Body of pancreas (tissue), 4 donors: ENCODE measurements at places on chromosomes 12 and 14. TPM values are rescaled to one million over a fixed set of nuclear protein-coding genes. Genes with fewer than 3 reads are reported as not detected.

DNA sequence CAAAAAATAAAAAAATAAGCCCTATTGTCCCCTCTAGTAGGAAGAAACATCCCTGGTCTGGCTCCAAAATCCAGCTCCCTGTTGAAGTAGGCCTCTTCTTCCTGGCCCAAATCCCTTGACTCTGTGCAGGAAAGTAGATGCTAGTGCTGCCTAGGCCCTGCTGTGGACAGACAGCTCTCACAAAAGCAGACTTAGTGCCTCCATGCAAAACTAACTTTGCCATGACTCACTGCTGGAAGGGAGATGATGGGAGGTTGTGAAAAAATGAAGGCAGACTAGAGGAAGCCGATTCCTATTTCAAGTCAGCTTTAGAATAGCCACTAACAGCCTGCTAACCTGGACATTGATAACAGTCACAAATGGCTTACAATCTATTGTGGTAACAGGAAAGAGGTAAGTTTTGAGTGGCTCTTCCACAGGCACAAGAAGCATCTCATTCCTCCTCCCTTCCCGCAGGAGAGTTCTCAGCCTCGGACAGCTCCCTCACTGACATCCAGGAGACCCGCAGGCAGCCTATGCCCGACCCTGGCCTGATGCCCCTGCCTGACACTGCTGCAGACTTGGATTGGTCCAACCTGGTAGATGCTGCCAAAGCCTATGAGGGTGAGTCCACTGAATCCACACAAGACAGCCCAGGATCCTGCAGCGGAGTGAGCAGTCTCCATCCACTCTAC, 198.9 kb upstream of the RGS6 start:
- no peak for DNase-seq

DNA sequence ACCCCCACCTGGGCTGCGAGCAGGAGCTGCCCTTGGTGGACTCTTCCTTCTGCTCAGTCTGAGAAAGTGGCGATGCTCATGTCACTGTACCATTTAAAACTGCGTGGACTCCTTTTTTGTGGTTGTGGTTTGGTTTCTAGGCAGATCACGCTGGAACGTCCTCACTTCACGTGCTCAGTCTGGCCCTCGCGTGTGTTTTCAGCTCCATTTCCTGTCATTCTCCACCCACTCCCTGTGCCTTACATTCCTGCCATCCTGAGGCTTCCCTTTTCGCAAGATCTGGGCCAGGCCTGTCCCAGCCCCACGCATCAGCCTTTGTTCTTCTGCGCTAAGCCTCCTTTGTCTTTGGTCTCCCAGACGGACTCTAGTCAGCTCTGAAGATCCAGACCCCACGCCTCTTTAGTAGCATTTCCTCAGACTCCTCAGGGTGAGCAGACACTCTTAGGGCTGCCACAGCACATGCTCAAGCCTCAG, 105.4 kb downstream of the FBXL14 start:
- DNase-seq = no peak

DNA sequence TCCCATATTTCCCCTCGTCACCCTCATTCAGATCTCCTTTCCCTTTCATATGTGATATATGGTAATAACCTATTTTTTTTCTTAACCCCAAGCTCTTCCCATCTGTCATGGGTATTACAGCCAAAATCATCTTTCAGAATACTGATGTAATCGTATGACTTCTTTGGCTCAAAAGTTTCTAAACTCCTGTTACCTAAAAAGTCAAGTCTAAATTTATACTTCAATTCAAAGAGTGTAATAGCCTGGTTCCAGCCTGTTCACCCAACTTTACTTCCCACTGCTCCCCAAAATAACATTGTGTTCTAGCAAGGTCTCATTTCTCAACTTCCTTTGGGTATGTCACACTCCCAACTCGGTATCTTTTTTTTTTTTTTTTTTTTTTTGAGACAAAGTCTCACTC, 48.5 kb downstream of the TBK1 start:
- DNase-seq = no peak

DNA sequence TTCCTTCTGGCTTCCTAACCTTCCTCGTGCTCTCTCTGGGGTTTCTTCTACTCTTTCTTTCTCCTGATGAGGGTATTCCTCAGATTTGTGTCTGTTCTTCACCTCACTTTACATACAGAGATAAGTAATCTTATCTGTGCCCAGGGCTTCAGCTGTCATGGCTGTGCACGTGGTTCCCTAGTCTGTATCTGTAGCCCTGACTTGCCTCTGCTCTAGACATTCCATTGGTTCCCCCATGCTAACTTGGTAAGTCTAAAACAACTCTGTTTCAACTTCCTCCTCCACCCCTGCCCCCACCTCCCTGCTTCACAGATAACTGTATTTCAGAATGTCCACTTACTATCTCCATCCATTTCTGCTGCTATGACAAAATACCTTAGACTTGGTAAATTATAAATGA, 10.8 kb downstream of the DIP2B start:
- no peak for DNase-seq

DNA sequence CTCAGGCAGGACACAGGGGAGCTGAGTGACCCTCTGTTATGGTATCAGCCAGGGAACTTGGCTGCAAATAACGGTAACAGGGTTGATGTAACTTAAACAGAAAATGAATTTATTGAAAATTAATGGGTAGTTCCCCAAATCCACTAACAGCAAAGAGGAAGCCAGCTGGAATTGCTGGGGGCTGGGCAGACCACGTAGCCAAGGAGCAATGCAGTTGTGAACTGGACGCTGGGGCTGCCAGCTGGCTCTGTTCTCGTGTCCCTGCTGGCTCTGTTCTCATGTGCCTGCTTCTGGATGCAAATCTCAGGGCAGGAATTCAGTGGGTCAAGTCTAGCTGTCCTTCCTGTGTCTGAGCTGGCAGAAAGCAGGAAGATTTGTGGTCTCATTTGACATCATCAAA, 1383.3 kb upstream of the TMEM132C start:
- peak; percentile 59 for DNase-seq

- DNase-seq = no peak
Observed at GRCh38 chr12:66176105-66176900, 6.5 kb upstream of the TMBIM4 start.

DNA sequence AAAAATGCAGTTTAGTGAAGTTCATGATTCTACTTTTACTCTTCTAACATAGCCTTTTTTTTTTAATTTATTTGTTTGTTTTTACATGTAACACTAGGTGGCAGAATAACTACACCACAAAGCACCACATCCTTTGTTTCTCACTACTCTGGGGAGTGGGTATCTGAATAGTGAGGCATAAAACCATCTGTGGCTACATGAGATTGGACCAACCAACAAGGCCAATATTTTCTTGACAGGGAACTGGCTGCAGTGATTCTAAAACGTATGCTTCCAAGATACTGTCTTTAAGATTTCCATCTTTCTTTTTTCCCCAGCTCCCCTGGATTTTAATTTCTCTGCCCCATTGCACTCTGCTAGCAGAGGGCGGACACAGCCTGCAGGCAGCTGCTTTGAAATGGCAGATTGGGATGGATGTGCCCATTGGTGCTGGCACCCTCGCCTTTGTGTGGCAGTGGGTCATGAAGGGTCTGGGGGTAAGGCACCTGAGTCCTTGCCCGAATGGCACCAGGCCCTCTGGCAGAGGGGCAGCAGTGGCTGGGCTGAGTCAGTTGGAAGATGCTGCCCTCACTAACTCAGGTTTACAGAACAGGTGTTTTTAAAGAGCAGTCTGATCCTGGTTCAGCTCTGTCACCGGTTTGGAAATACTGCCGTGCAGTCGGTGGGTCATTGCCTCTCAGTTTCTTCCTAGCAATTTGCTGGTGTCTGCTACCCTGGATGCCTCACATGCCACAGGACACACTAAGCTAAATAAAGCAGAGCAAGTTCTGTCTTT, 429.1 kb downstream of the RAD51B start:
- peak; percentile 19 for DNase-seq

DNA sequence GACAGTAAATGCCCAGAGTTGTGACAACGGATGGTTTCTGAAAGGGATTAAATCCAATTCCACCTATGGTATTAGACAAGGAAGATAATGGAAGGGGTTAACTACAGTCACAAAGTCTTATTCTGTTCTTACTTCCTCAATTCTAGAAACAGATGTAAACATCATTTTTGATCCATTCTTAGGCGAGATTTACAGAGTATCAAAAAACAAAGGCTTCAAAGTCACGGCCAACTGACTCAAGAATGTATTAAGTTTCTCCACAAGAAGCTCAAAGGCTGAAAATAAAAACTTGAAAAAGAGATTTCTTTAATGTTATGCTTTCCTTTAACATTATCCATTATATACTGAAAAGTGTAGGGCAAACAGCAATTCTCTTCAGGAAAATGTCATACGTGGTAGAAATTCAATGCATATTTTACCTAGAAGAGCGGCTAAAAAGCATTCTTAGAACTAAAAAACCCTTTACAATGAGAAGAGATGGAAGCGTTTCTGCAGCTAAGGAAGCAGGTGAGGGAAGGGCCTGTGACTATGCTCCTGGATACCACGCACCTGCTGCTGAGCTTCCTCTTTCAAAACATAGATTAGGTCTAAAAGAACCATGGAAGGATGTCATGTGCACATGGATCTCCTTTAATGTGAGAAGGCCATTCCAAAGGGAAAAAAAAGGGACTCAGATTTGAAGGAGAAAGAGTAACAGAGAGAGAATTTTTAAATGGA, 185.8 kb downstream of the STXBP6 start:
- no peak for DNase-seq

GRCh38 chr14:94679937-94680861, 68.0 kb downstream of the SERPINA3 start:
- DNase-seq = no peak

- DNase-seq = no peak
Observed at GRCh38 chr12:10214895-10215267, 2.2 kb downstream of the GABARAPL1 start.

Gene LRRC10
- total RNA-seq = not detected

Gene GRIP1
- 17.8 TPM for total RNA-seq
